ENCODE measurements at places on chromosomes 11 and 22. TPM values are rescaled to one million over a fixed set of nuclear protein-coding genes. Genes with fewer than 3 reads are reported as not detected.

The KBTBD3 gene
- 8.1 TPM for total RNA-seq

The PRDM11 gene
- 2.5 TPM for total RNA-seq

The APOL4 gene
- total RNA-seq, result not detected

The NXPE1 gene
- total RNA-seq, result not detected

The OR8B12 gene
- total RNA-seq, result not detected

The FOLR3 gene
- not detected for total RNA-seq

The ATG13 gene
- 95.7 TPM for total RNA-seq

The ZNHIT2 gene
- 9.5 TPM for total RNA-seq

The OR56A1 gene
- total RNA-seq, result not detected

The DDB1 gene
- total RNA-seq, result 147 TPM

The OR51L1 gene
- total RNA-seq, result not detected

The SCGB1C1 gene
- not detected for total RNA-seq

The TYR gene
- not detected for total RNA-seq

The LGALS12 gene
- not detected for total RNA-seq

The TMEM134 gene
- 52.4 TPM for total RNA-seq

The DDI1 gene
- not detected for total RNA-seq

The SYT13 gene
- total RNA-seq, result not detected

The RGL4 gene
- total RNA-seq, result 24.8 TPM

All from CD4-positive, alpha-beta T cell (primary cell).